Left cardiac atrium (tissue), 4 donors: ENCODE measurements at places on chromosomes 11 and 22. TPM values are rescaled to one million over a fixed set of nuclear protein-coding genes. Genes with fewer than 3 reads are reported as not detected.

DNA sequence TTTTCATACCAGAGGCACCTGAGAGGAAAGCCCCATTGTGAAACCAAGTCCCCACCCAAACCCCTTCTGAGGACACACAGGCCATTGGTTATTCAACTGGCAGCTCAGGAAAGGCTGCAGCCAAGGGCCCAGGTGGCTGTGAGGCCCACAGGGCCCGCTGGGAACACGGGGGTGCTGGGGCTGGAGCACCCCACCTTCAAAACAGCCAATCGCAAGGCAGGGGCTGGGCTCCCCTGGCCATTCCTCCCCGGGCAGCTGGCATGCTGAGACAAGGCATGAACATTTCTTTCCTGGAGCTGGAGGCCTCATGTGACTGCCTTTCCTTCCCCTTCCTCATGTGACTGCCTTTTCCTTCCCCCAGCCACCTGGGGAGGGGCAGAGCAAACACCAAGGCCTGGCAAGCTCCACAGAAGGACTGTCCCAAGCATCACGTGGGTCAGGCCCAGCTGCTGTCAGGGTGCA lies 76.9 kb downstream of the PIWIL3 start:
- peak; percentile 52 for DNase-seq

The VWA5A gene
- 7.6 TPM for total RNA-seq

The LGR4 gene
- total RNA-seq, result 29.0 TPM

GRCh38 chr11:88370782-88371181 lies 33.2 kb upstream of the CTSC start:
- DNase-seq, result no peak

The UPK3A gene
- total RNA-seq, result not detected

GRCh38 chr11:134542401-134543165 lies 130.5 kb upstream of the B3GAT1 start:
- DNase-seq, result no peak
